ENCODE measurements at places on chromosomes 13 and 19.

DNA sequence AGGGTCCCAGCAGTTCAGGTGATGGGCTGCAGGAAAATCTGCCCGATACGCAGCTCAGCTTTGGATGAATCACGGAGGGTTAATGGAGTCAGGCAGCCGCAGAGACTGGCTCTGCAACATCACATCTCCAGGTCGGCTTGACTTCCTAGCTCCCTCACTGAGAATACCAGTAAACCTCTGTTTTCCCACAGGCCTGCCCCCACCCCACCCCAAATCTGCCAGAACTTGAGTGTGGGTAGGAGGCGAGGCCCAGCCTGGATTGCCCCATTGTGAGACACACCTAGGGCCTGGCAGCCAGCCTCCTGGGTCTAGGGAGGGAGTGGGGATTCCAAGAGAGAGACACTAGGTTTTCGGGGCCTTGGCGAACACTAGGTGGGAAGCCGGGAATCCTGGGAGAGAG, 3.7 kb upstream of the KRTDAP start:
- no peak for DNase-seq

- DNase-seq, result no peak
These were observed 2819.7 kb downstream of the PCDH9 start for GRCh38 chr13:64410276-64411053.

DNA sequence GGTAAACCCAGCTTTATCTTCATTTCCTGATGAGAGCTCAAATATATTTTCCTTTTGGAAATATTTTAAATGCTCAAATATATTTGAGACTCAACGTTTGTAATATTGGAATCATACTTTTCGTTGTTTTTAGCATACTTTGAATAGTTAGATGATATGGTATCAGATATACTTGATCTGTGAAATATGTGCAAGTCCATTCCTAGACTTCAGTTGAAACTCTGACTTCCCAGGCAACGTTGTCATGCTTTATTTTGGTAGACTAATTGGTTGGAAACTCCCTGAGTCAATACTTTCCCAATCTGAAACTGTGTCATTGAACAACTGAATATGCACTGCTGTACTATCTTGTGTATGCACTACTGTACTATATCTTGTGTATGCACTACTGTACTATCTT, 378.5 kb downstream of the MYO16 start:
- no peak for DNase-seq

- no peak for DNase-seq
These were observed 142.5 kb downstream of the LACC1 start for GRCh38 chr13:44022196-44022595.

DNA sequence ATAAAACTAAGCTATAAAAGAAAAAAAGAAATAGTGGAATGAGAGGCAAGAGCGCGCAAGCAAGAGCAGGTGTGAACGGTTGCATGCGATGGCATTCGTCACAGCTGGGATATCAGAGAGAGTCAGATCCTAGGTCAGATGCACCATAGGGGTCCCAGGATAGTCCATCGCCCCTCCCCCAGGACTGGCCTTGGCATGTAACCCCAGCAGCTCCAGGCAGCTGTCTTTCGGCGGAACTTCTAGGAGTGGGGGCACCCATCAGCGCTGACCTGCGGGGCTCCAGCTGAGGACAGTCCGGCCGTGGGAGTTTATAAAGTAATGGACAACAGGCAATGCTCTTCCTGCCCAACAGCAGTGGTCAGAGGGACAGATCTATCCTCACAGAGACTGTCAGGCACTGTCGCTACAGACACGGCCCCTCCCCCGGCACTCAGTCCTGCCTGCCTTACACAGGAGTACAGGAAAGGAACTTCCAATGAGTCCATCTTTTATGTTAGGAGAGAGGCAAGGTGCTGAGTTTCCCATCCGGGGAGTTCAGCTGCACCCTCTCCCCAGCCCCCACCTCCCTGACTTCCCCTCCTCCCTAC, 1.4 kb downstream of the SIAH3 start:
- DNase-seq, result no peak

GRCh38 chr13:102091231-102091630, 310.6 kb downstream of the FGF14 start:
- DNase-seq, result no peak

GRCh38 chr13:43390619-43391018, 367.2 kb downstream of the DNAJC15 start:
- no peak for DNase-seq

DNA sequence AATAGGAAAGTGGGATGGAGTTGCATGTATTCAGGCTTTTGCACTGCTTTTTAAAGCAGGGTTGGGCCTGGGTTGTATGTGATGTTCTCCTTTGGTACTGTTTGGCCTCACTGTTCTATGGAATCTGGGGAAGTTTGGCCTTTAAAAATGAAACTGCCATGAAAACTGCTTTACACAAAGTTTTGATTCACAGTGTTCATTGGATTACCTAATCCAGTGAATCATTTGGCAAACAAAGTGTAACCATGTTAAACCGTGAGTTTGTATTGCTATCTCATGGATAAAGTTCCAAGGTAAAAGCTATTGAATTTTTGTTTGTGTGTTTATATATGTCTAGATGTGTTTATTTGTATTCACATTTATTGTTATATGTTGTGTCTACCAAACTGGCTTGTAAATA, 1658.6 kb downstream of the OLFM4 start:
- DNase-seq, result no peak

GRCh38 chr13:25906191-25906661, 145.6 kb downstream of the SHISA2 start:
- DNase-seq, result peak; percentile 75

- no peak for DNase-seq
These were observed 16.4 kb downstream of the CCDC124 start for GRCh38 chr19:17948931-17949930.

DNA sequence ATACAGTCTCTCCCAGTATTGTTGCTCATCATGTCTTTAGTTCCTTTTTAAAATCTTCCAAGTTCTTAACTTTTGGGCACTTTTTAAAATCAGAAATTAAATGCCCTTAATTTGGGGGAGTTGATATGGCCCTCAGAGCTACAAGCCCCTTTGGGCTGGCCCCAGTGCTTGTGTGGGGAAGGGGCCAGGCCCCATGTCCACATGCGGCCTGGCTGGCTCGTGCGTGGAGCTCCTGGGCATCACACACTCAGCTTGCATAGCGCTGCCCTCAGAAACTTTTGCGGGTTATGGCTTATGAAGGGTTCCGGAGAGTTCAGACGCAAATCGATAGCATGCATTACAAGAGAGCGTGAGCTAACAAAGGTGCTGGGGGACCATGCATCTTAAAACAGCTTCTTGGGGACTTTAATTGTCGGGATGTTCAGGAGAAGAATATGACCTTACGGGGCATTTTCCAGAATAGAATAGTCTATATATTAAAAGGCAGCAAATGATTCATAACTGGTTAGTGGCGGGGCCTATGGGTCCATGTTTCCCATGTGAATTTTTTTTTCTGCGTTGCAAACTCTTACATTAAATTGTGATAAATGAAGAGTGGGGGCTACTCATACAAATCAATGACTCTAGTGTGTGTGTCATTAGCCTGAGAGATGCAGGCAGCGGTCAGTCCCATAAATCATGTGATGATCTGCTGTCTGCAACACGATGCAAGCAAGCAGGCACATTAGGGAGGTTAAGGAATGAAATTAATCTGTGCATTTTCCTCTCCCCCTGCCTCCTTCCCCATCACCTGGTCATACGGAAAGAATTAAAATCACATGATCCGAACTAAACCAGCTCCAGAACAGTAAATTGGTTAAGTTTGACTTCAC, 185.8 kb upstream of the TSHZ3 start:
- no peak for DNase-seq

DNA sequence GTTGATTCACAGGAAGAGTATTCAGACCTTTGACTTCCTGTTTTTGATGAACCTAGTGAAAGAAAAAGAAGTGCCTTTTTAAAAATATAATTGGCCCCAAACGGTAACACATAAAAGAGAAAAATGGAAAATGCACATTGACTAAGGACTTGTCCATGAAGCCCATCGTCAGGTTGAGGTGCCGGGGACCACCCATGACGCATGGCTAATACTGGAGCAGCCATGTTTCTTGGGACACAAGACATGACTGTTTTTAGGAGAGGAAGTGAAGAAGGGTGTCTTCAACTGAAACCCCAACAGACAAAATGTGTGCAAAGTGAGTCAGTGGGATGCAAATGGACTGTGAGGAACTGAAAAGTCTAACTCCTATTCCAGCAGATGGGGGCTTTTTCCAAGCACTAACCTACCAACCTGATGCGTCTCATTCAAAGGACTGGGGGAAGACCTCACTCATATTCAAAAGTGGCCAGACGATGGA, 459.4 kb downstream of the FOXO1 start:
- DNase-seq, result no peak

GRCh38 chr13:101258071-101258470, 158.2 kb downstream of the NALCN start:
- DNase-seq, result peak; percentile 48

DNA sequence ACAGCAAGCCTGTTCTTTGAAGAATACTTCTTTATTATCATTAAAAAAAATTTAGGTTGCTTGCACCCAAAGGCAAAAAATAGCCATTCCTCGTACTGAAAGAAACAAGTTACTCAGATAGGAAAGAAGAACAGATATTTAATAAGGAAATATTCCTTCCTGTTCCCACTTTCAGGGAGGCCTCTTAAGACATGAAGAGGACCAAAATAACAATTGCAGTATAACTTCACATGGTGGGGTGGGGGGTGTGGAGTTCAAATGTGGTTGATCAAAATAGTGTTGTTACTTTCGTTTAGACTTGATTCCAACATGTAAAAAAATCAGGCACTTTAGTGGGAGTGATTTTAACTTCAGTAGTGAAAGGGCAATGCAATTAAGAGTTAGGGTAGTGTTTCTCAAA, 3.6 kb downstream of the RGCC start:
- no peak for DNase-seq

- no peak for DNase-seq
These were observed 143.9 kb upstream of the IPO5 start for GRCh38 chr13:97809576-97809975.

DNA sequence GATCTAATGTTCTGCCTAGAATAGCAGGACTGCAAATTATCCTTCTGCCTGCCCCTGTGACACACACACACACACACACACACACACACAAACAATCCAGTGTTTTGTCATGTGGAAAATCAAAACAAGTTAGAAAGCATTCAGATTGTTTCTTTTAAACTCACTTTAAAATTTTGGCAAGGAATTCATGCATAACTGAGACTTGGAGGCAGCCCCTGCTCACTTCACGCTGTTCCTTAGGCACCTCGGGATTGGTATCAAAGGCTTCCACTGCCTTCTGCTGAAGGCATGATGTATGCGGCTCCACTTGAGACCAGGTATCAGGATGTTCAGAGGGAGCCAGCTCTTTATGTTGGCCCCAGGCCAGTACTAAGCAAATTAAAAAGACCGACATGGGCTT, 158.7 kb downstream of the OXGR1 start:
- no peak for DNase-seq

GRCh38 chr19:8880868-8881488, 48.8 kb downstream of the MBD3L1 start:
- DNase-seq, result no peak

DNA sequence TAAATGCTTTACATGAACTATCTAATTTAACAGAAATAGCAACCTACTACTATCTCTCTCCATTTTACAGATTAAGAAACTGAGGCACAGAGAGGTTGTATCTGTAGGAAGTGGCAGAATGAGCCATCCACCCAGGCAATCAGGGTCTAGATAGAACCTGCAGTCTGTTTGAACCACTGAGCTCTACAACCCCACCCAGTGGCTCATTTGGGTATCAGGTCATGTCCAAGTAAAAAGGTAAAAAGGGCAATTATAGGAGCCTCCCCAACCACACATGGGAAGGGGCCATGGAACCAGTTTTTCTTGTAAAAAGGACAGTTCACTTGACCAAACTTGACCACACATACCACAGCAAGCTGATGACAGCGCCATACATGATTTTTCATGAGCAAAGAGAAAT, 92.9 kb upstream of the SGCG start:
- DNase-seq, result peak; percentile 40

DNA sequence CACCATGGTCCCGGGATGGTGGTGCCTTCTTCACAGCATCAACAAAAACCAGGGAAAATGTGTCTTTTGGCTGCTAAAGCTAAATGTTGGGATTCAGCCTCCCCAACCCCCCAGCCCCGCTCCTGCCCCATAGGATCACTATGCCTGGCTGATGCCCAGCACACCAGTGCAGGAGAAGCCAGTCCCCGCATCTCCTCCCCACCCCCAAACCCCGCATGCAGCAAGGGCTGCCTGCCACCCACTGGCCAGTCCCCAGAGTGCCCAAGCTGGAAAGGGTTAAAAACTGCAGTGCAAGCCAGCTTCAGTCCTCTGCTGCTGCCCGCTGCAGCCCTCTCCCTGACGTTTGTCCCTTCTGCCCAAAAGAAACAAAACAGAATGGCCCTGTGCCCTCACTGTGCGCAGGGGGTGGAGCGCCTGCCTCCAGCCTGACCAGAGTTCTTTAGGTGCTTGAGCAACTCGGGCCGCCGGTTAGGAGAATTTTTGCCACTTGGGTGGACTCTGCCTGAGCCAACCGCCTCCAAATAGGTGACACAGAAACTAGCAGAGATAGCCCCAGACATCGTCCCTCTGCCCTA, 3.7 kb downstream of the CALM3 start:
- DNase-seq, result no peak

DNA sequence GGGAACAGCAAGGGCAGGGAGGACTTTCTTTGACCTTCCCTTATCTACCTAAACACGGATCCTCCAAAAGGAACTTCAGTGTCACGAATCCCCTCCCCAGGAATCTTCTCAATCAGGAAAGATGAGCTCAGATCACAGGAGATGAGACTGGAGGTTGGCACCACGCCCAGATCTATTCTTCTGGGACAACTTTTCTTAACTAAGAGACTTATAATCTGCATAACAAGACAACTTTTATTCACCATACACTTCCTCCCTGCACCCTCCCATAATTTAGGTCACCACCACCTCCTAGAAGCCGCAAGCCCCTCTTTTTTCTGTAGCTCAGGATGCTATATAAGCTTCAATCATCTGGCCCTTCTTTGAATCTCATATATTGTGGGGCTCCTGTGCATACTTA, 19.2 kb upstream of the AKT2 start:
- DNase-seq, result no peak

DNA sequence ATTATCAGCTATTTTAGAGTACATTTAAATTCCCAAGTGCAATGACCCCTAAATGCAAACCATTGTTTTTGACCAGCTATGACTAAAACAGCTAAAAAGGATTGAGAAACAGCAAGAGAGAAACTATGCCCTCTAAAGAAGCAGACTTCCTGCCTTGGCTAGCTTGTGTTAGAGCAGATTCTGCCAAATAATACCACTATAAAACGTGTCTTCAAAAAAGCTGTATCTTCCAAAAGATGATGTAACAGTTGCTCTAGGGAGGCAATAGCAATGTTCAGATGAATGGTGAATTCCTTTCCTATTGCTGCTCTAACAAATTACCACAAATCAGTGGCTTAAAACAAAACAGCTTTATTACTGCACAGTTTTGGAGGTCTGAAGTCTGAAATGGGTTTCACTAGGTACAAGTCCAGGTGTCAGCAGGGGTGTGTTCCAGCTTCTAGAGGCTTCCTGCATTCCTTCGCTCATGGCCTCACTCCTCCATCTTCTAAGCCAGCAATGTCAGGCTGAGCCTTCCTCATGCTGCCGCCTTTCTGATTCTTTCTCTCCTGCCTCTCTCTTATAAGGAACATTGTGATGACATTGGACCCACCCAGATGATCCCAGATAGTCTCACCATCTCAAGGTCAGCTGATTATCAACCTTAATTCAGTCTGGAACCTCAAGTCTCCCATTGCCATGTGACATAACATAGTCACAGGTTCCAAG, 84.5 kb downstream of the LRRC63 start:
- peak; percentile 53 for DNase-seq

All from COLO829 (cell line).